ENCODE measurements at places on chromosomes 2 and 18.
A peak's percentile ranks its signal among the peaks of the same experiment; 100 is the strongest.

GRCh38 chr18:62876828-62877227 is 161.5 kb downstream of the PHLPP1 start:
- no peak for DNase-seq

- DNase-seq: no peak
Measured at GRCh38 chr2:224248944-224249371, 152.9 kb downstream of the FAM124B start.

DNA sequence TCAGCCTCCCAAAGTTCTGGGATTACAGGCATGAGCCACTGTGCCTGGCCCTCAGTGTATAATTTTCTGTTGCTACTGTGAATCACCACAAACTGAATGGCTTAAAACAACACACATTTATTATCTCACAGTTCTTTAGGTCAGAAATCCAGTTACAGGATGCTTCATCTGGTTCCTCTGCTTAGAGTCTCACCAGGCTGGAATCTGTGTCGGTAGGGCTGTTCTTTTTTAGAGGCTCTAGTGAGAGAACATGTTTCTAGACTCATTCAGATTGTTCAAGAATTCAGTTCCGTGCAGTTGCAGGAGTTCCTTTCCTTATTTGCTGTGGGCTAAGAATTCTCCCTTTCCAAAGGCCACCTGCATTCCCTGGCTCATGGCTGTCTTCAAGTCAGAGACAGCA is 22.2 kb downstream of the CCDC121 start:
- no peak for DNase-seq

DNA sequence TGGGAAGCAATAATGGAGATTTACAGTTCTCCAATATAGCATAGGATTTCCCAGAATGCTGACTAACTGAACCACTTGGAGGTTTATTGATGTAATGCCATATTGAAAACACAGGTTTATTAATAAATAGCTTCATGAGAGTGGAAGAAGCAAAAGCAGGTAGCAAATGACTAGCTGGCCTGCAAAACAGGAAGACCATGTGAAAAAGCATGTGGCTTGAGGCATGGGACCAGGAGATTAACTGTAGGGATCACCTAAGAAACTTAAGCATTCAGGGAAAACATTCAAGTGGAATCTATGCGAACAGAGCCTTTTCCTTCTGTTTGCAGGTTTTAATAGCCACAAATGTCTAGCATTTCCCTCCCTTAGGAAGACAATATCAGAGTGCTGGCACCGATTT is 679.7 kb downstream of the ZEB2 start:
- no peak for DNase-seq

GRCh38 chr2:182415771-182416170 is 11.1 kb downstream of the PDE1A start:
- DNase-seq: no peak

DNA sequence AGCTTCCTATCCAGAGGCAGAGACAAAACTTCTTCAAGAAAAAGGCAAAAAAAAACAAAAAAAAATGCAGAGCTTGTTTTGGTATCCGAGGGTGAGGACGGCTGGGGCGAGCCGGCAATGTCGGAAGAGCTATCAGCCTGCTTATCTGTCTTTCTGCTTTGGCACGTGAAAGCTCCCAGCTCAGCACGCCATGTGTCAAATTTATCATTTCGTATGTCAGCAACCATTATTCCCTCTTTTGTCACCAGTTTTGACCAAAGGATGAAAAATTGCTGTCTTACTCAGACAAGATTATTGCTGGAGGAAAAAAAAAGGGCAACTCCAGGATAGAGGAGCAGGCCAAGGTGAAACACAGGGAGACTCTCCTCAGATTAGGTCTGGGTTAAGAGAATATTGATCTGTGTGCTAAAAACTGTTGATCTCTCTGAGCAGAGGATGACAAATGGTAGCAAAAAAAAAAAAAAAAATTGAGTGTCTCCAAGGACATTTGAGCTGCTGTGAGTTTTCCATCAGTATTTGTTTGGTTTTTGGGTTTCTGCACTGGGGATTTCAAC is 532.0 kb upstream of the POU3F3 start:
- DNase-seq: no peak

GRCh38 chr2:172698041-172698863 is 37.4 kb upstream of the RAPGEF4 start:
- no peak for DNase-seq

DNA sequence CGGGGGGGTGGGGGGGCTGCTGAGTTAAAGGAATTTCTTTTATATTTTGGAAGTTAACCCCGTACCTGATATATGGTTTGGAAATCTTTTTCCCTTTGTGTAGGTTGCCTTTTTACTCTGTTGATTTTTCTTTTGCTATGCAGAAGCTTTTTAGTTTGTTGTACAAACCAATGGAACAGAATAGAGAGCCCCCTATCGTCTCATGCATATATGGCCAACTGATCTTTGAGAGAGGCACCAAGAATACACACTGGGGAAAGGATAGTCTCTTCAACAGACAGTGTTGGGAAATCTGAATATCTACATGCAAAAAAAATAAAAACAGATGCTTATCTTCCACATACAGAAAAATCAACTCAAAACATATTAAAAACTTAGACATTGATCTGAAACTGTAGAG is 647.8 kb upstream of the KLHL29 start:
- DNase-seq: no peak

- DNase-seq: peak; percentile 73
Measured at GRCh38 chr18:80247393-80247841, at the start of gene PARD6G. TSS of gene PARD6G (minus strand) at chr18:80247514. CDS start at chr18:80247348, 166 bp downstream.
